Amniotic stem cell (primary cell): ENCODE measurements at places on chromosomes 11 and 22.

DNA sequence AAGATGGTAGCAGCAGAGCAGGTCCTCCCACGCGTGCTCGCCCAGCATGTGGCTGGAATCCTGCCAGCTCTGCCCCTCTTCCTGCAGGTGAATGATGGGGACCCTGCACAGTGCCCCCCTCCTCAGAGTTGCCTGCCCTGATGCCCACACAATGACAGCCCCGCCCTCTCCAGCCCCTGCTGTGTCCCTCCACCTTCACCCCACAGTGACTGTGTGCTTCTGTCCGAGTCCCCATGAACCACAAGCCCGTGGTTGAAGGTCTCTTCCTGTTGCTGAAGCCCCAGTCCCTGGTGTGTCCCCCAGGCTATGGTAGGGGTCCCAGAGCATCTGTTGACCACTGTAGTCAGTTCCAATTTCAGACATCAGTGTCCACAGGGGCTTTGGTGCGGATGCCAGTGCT lies 71.0 kb downstream of the BRD1 start:
- no peak for DNase-seq

DNA sequence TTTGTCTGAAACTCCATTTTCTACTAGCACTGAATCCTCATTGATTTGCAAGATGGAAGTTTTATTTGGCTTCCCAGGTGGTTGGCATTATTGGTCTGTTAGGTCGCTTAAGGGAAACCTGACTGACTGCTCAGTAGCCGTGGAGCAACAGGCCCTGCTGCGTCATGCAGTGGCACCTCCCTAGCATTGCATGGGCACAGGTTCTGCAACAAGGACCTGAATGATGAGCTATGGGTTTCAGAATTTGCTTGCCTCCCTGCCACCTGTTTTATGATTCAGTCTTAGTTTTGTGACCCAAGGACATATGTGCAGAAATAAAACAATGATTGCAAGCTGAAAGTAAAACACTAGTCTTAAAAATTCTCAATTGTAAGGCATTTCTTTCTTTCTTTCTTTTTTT lies 128.5 kb downstream of the SLC1A2 start:
- DNase-seq: no peak

GRCh38 chr11:117803896-117804295 lies 6.9 kb upstream of the DSCAML1 start:
- DNase-seq: no peak

DNA sequence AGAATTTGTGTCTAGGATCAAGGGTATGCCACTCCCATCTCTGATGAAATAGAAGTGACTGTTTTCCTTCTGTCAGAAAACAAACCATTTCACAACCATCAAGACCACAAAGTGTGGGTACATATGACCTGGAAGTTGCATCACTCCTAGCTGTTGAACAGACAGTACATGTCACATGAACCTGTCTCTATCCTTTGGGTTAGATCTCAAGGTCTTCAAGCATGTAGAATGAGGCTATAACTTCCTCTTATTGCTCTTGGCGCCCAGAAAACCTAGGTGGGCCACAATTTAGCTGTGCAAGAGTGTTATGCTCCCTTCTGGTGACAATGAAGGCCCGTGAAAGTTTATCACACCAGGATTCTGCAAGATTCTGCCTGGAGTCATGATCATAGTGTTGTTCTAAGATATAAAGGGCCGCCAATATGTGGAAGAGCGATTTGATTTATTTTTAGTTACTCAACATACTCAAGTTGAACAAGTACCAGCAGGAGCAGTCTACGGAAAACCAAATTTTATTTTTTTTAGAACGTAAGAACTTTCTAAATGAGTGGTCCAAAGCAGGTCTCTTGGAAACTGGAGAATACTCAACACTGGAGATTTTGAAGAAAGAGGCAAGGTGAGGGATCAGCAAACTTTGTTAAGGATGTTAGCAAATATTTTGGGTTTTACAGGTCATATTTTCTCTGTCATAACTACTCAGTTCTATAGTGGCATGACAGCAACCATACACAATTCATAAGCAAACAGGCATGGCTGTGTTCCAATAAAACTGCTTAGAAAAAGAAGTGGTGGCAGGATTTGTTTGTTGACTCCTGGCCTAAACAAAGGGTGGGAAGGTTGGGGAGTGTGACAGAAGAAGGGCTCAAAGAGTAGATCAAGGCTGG lies 101.8 kb downstream of the USP35 start:
- DNase-seq: no peak

- peak; percentile 46 for DNase-seq
Measured at GRCh38 chr11:5204787-5205186, 4.3 kb upstream of the OR51V1 start.

DNA sequence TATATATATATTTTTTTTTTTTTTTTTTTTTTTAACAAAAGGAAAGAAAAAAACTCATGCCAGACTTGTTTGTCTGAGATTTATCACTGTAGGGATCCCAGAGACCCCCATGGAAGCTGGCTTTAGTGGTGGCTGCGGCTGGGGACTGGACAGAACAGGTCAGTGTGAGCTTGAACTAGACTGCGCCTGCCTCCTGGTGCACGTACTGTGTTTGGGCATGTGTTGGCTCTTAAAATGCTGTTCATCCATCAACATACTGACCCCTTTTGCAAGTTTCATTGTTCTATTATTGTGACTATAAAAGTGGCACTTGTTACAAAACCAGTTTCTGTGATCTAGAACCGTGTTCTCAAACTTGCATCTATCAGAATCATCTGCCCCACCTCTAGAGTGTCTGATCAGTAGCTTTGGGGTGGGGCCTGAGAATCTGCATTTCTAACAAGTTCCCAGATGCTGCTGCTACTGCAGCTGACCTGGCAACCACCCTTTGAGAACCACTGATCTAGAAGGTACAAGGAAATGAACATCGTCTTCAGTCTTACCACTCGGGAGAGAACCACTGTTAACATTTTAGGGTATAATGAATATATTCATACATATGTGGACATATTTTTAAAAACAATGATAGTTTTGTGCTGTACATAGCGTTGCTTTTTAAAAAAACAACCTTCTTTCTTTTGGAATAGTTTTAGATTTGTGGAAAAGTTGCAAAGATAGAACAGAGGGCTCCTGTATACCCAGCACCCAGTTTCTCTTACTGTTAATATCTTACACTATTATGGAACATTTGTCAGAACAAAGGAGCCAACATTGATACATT lies 54.0 kb downstream of the ZNRF3 start:
- DNase-seq: no peak

DNA sequence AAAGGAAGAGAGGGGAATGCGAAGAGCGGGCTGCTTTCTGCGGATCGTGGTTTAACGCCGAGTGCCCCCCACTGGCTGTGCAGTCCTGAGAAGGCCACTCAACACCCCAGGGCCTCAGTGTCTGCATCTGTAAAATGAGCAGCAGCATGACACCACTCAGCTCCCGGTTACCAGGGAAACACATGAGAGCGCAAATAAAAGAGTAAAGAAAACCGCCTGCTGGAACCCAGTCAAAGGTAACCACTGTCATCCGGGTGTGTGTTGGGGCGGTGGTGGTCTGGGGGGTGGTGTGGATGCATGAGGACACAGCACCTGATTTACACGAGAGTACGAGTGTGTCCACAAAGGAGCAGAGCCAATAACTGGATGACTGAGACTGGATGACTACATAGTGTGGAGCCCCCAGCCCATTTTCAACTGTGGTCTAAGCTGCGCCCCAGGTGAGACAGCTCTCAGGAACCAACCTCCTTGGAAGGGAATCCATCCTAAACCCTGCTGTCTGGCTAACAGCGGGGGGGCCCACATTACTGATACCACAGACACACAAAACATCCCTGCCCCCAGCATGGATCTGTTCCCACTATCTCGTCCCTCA lies 5.7 kb downstream of the CELSR1 start:
- DNase-seq: no peak

DNA sequence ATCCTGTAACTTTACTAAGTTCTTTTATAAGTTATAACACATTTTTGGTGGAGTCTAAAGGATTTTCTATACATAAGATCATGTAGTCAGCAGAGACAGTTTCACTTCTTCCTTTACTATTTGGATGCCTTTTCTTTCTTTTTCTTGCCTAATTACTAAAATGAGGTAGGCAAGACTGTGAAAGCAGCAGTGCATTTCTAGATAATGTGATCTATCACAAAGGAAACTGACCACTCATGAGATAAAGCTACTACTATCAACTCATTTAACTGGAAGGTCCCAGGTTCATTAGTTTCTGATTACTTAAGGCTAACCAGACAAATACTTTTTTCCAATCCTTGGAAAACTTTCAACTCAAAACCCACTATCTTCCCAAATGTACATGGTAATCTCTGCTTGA lies 196.2 kb upstream of the E2F8 start:
- no peak for DNase-seq

DNA sequence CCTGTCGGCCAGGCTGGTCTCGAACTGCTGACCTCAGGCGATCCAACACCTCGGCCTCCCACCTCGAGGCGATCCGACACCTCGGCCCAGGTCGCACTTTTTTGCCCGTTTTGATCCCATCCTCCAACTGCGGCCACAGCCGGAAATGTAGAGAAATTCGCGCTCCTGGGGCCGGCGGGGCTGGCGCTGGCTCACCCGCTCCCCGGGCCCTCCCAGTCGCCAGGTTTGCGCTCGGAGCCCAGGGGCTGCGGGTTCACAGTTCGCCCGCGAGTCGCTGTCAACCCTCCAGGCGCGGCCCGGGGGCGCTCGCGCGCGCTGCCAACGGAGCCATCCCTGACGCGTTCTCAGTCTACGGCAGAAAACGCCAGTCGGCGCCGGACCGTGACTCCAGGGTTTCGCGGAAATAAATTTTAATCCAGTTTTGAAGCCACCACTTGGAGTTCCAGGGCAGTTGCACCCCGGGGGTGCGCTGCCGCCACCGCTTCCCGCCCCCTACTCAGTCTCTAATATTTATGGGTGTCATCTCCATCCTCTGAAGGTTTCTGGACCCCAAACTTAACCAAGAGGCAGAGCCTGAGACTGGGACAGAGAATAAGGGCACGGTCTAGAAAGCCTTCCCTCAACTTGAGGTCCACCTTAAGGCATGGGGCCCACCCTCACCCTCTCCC lies 1.5 kb upstream of the KLHDC7B start:
- DNase-seq: no peak
